Activated CD4-positive, alpha-beta T cell treated with anti-CD3 and anti-CD28 coated beads, Interleukin-2, amount 50 U/mL, for 24 hours (primary cell): ENCODE measurements at places on chromosomes 13 and 19.

DNA sequence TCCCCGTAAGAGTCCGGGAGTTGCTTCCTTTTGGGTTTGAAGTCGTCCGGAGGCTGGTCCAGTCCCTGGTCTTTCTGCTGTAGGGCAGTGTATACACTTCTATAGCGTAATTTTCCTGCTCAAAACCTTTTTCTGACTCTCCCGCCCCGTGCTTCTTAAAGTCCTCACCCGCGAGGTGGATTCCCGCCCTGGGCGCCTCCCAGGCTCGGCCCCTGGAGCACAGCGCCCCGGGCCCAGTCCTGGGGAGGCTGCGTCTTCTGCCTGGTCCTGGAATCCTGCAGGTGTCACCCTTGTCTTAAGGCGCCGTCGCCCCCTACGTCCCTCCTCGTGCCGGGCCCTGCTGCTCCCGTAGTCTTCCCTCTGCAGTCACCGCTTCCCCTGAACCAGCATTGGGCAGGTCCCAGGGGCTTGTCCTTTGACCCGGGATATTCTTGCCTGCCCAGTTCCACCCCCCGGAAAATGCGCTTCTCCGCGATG, 34.4 kb upstream of the ZNF808 start:
- DNase-seq = no peak

DNA sequence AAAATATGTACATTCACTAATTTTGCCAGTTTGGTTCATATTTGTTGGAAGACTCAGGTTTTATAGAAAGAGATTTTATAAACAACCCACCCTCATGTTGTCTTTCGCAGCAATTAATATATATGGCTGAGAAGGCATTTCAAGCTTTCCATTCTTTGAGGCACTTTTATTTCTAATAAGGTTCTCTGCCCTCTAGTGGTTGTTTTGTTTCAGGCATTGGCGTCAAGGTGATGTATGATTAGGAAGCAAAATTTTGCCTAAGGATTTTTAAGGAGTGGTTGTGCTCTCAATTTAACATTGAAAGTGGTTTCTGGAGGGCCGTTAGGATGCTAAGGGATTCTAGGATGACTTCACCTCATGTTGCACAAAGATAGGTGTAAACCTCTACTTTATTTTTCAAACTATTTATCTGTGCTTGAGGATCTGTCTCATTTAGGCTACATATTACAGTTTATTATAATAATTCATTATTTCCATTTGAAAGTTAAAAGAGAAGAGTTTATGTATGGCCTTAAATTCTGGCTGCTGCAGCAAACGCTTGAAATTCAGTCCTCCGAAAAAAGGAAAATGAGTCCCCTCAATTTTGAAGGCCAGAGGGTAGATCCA, 35.9 kb downstream of the OXGR1 start:
- no peak for DNase-seq

DNA sequence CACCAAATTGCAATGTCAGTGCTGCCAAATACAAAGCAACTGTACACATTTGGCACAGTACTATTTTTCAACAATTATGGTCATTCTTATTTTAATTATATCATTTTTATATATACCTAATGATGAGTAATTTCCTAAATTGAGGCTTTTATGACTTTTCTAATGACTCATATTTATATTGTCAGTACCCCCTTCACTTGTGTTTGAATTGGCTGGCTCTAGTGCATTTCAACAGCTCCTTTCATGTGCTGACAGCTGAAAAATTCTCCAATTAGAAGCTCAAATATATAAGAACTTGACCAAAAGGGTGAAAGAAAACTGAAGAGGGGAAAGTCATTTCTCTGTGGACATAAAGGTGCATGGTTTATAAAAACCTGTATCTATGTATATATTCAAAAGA, 263.3 kb downstream of the SLITRK1 start:
- no peak for DNase-seq

- no peak for DNase-seq
Measured at GRCh38 chr19:13872695-13873389, 4.1 kb upstream of the NANOS3 start.

- no peak for DNase-seq
Measured at GRCh38 chr13:112343591-112343990, 32.6 kb upstream of the SPACA7 start.

GRCh38 chr19:28936001-28936400, 276.9 kb downstream of the UQCRFS1 start:
- no peak for DNase-seq

DNA sequence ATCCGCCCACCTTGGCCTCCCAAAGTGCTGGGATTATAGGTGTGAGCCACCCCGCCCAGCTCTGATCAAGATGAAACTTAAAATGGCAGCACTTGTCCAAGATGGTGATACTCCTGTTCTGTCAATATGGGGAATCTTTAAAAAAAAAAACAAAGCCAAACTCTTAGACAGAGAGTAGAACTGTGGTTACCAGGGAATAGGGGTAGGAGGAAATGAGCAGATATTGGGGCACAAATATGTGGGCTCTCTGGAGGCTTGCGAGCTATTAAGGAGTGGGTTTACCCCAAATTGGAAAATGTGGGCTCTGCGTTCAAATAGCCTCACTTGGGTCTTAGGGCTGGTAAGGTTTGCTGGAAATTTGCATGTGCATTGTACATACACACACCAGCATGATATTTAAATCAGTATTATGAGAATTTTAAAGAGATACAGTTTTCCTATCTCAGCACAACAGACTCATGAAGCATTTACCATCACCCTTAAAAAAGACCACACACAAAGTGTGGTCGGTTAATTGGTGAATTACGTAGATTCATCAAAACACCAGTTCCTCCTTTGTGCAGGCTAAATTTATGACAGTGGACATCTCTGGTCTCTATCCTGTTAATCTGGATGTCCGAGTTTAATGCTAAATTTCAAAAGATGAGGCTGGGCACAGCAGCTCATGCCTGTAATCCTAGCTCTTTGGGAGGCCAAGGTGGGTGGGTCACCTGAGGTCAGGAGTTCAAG, 11.3 kb downstream of the CD70 start:
- no peak for DNase-seq

GRCh38 chr13:81031996-81032395, 691.1 kb upstream of the SPRY2 start:
- DNase-seq = no peak

- no peak for DNase-seq
Measured at GRCh38 chr19:34962687-34963572, 1.1 kb downstream of the ZNF792 start.

- no peak for DNase-seq
Measured at GRCh38 chr19:13398780-13399726, 107.2 kb downstream of the CACNA1A start.

GRCh38 chr13:33543631-33544265, 258.2 kb upstream of the STARD13 start:
- DNase-seq = no peak

GRCh38 chr13:98507282-98507797, 69.6 kb downstream of the STK24 start:
- no peak for DNase-seq

DNA sequence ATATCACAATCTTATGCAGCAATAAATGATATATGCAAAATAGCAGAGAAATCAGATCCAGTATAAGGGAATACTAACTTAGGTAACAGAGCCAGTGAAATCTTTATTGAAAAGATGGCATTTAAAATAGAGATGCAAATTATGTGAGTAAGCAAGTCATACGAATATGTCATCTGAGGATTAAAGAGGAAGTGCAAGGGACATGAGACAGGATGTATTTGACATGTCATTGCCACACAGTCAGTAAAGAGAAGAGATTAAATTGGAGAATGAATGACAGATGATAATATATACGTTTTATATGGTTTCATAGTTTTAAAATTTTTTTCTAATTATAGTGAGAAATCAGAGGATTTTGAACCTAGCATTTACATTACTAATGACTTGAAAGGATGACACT, 426.4 kb downstream of the SLITRK5 start:
- DNase-seq = no peak

DNA sequence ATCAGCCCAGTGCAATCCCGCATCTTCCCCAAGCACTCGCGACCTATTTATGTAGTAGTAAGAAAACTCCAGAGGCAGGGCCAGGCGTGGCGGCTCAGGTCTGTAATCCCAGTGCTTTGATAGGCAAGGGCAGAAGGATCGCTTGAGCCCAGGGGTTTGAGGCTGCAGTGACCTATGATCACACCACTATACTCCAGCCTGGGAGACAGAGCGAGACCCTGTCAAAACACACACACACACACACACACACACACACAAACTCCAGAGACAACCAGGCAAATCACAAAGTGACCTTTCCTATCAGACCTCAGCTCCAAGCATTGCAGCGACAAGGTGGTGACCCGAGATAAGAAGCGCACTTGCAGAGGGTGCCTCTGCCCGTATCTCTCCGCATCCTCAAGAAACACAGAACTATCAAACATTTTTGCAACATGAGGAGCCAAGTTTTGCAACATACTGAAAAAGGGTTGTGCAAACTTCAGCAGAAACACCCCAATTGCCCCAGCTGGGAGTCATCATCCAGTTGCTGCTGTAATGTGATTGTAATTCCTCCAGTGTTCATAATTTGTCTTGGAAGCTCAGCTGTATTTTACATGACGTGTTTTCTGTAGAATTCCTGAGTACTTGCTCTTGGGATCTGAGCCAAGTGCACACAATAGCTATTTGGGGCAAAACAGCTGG, 8.7 kb upstream of the KLF2 start:
- no peak for DNase-seq

GRCh38 chr19:54462047-54462654, 1.4 kb downstream of the LENG9 start:
- no peak for DNase-seq

DNA sequence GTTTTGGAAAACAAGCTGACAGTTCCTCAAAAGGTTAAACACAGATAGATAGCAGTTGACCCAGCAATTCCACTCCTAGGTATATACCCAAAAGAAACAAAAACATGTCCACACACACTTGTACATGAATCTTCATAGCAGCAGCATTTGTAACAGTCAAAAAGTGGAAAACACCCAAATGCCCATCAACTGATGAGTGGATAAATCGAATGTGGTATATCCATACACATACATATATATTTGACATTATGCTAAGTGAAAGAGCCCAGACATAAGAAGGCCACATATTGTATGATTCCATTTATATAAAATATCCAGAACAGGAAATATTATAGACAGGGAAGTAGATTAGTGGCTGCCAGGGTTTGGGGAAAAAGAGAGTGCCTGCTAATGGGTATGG, 7.9 kb upstream of the HMGB1 start:
- DNase-seq = no peak

- DNase-seq = peak; percentile 79
Measured at GRCh38 chr19:1074544-1075283, 7.7 kb downstream of the ARHGAP45 start.

GRCh38 chr13:24230428-24231072, 70.0 kb downstream of the SPATA13 start:
- DNase-seq = no peak

DNA sequence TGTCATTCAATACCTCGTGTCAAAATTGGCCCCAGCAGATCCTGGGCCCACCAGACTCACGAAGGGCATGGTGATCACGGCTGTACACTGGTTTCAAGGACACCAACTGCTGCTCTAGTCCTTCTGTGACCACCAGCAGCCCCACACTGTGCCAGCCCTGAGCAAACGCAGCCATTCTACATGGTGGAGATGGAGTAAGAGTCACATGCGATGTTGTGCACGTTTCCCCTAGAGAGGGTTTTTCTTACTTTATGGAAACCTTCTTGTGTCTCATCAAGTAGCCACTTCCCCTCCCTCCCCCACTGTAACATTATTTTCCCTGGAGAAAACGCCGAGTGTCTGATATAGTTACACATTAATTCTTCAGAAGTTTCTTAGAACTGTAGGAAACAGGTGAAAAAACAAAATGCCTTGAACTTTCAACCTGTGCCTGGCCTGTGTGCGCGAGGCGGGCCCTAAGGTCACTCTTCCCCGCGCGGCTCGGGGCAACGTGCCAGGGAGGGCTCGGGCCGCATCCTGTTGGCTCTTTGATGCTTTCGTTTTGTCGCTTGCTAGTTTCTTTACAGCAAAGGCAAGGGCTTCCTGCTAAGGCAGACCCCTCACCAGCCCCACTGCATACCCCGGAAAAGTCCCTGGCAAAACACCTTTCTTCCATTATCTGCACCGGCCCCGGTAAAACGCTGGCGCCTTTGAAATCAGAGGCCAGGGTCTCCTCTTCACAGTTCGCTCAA, 44.6 kb downstream of the GGACT start:
- no peak for DNase-seq

DNA sequence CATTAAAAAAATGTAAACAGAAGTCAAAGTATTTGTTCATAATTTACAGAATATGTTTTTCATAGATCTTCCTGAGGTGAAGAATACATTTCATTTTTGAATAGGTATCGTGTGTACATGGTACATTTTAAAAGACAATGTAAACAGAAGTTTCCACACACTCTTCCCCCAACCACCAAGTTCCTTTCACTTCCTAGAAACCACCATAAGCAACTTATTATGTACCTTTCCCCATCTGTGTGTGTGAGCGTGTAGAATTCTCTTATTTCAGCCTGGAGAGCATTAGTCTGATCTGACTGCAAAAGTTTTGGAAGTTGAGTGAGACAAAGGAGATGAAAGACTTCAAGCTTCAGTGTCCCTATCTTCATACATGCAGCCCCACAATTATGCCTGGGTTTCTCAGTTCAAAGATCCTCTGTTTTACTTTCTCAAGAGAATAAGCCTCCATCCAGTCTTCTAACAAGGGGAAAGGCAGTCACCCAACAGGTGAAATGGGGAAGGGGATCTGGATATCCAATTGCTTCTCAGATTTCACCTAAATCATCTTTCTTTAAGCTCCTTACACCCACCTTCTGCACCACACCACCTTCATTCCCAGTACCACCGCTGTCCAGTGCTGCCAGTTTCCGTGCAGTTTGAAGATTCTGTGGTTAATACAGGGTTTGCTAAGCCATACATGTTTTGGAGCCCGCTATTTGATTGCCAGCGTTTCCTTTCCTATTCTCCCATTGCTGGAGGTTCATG, 2.1 kb downstream of the TEX30 start:
- no peak for DNase-seq

GRCh38 chr19:35533201-35533821, at the start of gene GAPDHS:
Gene GAPDHS (plus strand): TSS chr19:35533456. CDS start chr19:35533528, 72 bp downstream.
- DNase-seq = no peak

DNA sequence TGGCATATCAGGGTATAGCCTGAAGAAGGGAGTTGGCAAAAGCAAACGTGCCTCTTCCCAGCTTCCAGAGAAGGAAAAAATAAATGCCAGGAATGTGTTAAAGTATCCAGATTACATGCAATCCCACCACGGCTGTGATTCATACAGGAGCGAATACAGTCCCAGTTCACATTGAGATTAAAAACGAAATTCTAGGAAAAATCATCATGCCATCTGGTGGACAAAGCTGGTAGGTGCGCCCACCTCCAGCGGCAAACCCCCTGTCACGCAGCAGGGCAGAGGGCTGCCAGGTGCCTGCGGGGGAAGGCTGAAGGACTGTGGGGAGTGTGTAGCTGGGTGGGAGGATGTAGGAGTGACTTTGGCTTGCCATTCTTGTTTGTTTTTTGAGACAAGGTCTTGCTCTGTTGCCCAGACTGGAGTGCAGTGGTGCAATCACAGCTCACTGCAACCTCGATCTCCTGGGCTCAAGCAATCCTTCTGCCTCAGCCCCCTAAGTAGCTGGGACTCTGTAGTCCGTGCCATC, 6.4 kb upstream of the DMWD start:
- peak; percentile 44 for DNase-seq
